ENCODE measurements at places on chromosomes 3 and 15.

DNA sequence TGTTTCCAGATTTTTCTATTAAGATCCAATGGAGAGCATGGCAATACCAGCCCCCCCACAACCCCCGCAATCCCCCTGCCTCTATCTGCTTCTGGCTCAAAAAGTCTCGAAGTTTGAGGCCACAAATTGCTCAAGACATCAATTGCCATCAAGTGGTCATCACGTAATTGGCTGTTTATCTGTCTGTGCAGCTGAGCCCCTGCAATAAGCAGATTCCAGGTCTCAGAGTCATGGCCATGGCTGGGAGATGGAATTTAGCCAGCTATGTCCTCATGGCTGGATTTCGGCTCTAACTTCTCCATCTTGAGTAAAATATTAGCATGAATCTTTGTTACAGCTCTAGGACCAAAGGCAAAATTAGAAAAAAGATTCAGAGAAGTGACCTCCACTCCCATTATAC lies 22.7 kb downstream of the SSUH2 start:
- DNase-seq = no peak

- DNase-seq = no peak
These were observed 46.3 kb upstream of the CCDC80 start for GRCh38 chr3:112687211-112687610.

DNA sequence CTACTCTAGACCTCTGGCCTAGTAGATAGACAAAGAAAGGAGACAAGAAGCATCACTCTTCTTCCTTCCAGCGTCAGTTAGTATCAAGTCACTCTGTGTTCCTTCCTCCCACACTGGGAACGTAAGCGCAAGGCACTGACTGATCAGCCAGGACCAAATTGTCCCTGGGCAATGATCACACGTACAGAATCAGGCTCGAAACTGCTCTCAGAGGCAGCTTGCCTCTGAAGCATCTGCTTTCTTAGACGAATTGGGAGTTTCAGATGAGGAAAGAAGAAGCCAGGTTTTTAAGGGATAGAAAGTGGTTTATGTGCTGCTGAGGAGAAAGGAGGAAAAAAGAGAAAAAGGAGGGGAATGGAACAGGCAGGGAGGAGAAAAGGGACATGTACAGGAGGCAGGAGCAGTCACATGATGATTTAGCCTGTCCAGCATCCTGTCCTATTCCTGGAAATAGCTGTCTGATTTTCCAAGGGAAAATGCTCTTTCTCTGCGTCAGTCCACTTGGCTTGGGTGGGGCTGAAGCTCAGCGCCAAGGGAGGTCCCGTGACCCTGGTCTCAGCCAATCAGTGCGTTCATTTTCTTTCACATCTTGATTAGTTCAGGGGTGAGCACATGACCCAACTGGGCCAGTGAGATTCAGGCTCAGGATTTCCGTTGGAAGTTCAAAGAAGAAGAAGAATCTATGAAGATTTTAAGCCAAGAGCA lies 102.0 kb upstream of the PRICKLE2 start:
- peak; percentile 77 for DNase-seq

DNA sequence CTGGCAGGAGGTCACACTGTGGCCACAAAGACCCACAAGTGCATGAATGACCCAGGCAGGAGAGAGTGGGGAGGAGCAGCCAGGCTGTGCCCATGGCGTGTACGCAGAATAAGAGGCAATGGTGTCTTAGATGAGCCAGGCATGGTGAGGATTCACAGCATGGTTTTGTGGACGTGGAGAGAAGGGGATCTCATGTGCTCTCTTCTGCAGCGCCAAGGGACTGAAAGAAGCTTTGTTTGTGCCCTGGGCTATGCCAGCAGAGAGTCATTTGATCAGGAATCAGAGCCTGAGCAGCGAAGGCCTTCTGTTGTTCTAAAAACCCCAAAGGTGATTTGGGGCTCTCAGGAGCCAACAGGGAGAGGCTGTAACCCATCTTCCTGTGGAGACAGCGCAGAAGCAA lies 18.7 kb upstream of the RPP14 start:
- DNase-seq = no peak

- DNase-seq = no peak
These were observed 20.4 kb upstream of the AP4E1 start for GRCh38 chr15:50888054-50888453.

DNA sequence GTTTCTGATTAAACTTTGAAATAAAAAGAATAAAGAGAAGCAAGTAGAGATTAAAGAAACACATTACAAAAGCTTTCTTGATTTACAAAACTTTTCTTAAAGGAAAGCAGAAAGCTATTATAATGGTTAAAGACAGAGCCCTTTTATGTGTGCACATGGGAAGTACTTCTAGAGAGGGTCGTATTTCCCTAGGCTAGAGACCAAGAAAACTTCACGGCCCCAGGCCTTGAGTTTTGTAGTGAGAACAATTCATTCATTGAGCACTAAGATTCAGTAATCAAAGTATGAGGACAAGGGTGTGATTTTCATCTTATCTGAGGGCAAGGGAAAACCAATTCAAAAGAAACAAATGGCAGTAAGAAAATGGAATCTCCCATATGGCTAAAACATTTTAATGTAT lies 854.1 kb downstream of the ROBO1 start:
- DNase-seq = no peak

DNA sequence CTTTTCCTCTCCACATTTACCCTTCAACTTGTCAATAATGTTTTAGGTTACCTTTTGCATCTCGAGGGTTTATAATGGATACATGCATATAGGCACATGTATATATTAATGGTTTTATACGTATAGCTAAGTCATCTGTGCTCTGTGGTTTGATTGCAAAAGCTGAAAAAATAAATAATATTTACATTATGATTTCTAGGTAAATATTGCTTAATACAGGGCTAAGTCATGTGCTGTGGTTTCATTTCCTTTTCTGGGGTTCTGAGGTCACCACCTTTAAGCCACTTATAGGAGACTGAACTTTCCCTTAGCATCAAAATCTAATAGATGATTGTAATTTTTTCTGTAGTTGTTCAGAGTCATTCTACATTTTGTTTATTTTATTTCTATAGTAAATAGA lies 33.1 kb downstream of the LPP start:
- no peak for DNase-seq

DNA sequence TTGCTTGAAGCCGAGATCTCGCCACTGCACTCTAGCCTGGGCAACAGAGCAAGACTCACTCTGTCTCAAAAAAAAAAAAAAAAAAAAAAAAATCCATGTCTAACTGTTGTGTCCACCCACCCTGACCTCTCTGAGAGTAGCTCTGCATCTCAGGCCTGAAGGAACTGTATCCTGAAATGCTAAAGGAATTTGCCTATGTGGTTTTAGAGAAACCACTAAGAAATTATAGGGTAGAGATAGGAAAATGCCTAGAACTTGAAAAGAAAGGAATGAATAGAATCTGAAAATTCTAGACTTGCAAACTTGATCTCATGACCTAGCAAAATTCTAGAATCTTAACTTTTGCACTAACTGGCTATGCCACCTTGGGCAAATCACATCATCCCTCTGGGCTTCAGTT lies 217.5 kb upstream of the ROPN1 start:
- no peak for DNase-seq

GRCh38 chr3:11559816-11560633 lies 83.7 kb downstream of the VGLL4 start:
- peak; percentile 70 for DNase-seq

GRCh38 chr3:49173116-49173791 lies 1.9 kb downstream of the KLHDC8B start:
- peak; percentile 66 for DNase-seq

GRCh38 chr3:194974468-194975135 lies 288.9 kb downstream of the FAM43A start:
- no peak for DNase-seq

- DNase-seq = no peak
These were observed 1.4 kb downstream of the TNIK start for GRCh38 chr3:171458864-171459136.

- no peak for DNase-seq
These were observed 12.2 kb upstream of the TRANK1 start for GRCh38 chr3:36957063-36957462.

GRCh38 chr3:33426630-33427317 lies 13.4 kb downstream of the UBP1 start:
- no peak for DNase-seq

GRCh38 chr15:59384507-59384906 lies 11.8 kb upstream of the MYO1E start:
- DNase-seq = no peak

GRCh38 chr3:132343018-132343612 lies 25.9 kb downstream of the ACP3 start:
- no peak for DNase-seq

- DNase-seq = no peak
These were observed 702.0 kb downstream of the GRM7 start for GRCh38 chr3:7562892-7563291.

DNA sequence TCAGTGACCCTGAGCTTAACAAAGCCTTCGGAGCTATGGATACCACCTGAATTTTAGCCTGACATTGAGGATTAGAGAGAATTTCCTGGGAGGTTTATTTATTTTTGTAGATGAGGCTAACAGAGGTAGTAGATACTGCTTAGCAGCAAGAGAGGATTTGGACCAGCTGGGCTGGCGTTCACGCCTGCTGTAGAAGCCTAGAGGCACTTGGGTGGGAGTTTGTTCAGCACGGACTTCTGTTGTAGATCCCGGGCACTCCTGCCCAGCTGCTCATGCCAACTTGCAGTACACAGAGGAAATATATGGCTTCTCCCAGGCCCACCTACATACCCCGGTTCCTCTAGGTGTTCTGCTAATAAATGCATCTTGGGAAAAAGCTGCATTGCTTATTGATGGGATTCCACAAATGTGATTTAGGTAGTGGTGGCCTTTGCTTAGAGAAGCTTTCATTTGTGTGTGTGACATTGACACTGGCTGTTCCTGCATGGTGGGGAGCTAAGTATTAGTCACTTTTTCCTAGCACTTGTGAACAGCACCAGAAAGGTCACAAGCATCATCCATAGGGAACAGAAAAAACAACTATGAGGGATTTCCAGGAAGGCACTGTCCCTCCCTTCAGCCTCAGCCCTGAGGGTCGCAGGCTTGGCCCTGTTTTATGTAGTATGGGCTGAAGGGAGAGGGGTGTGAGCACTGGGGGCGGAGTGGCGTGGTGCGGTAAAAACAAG lies 324.8 kb upstream of the LRRFIP2 start:
- no peak for DNase-seq

- DNase-seq = no peak
These were observed at the start of gene TRH for GRCh38 chr3:129974564-129974832. TRH (plus strand) TSS chr3:129974720; CDS start chr3:129975817, 1,097 bp downstream.

GRCh38 chr15:74420193-74420905 lies 13.4 kb downstream of the SEMA7A start:
- DNase-seq = no peak

GRCh38 chr3:44584646-44585501 lies at the start of gene ZNF660:
ZNF660 (plus strand) TSS chr3:44584964; CDS start chr3:44594194, 9,230 bp downstream.
- DNase-seq = peak; percentile 87

- DNase-seq = no peak
These were observed 88.2 kb downstream of the FAM43A start for GRCh38 chr3:194773771-194774455.

DNA sequence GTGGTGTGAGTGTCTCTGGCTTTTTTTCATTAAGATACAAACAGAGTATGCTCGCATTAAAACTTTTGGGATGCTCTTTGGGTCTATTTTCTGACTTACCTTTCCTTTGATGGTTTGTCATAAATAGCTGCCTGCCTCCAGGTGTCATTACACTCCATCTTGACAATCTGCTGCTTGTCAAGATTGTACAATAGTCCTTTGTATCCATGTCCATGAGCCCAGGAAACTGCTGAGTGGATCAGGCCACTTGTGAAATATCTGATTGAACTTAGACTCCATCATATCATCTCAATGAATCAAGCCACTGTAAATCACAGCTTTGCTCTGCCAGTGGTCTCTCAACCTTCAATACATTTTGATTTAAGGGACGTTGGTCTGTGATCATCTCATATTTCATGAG lies 135.2 kb downstream of the ECT2 start:
- no peak for DNase-seq

DNA sequence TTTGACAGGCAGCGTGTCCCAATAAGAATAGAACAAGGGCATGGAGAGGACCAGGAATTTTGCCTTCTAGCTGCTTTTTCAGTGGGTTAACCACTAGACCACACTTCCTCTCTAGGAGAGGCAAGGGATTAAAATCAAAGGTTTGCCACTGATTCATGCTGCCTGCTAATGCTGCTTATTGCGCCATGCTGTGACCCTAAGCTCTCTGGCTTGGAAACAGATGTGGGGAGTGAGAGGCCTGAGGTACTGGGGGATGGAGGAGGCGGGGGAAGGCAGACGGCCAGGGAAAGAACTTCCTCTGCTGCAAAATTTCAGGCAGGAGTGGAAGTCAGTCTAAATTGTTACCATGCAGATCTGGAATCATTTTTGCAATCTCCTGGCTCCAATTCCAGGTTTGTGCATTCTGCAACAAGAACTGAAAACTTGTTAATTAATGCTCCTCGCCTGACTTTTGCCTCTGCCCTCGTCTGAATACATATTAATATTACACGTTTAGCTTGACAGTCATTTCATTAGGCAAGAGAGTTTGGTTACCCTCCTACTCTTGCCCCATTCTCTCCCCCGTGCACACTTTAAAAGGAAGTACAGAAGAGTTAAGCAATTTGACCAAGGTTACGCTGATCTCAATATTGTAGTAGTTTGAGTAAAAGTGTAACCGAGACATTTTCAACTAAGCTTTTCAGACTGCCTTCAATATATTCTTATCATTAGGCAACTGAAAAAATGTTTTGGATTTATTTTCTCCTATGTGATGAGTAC lies 121.7 kb upstream of the SPRED1 start:
- peak; percentile 88 for DNase-seq

DNA sequence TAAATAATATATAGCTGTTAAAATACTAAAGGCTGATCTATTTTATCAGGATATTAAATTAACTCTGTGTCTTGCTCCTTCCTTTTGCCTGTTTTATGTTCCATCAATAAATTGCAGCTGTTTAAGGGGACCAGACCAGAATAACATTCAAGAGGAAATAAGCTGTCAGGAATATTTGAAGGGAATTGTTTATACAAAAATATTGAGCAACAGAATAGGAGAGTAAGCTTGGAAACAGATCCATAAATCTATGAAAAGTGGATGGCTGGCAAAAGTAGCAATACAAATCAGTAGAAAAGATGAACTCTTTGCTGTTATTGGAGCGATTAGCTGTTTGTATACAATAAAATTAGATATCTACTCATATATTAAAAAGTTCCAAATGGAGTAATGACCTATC lies 36.2 kb upstream of the PLSCR2 start:
- no peak for DNase-seq

GRCh38 chr3:33636125-33636850 lies 81.8 kb downstream of the CLASP2 start:
- DNase-seq = no peak

DNA sequence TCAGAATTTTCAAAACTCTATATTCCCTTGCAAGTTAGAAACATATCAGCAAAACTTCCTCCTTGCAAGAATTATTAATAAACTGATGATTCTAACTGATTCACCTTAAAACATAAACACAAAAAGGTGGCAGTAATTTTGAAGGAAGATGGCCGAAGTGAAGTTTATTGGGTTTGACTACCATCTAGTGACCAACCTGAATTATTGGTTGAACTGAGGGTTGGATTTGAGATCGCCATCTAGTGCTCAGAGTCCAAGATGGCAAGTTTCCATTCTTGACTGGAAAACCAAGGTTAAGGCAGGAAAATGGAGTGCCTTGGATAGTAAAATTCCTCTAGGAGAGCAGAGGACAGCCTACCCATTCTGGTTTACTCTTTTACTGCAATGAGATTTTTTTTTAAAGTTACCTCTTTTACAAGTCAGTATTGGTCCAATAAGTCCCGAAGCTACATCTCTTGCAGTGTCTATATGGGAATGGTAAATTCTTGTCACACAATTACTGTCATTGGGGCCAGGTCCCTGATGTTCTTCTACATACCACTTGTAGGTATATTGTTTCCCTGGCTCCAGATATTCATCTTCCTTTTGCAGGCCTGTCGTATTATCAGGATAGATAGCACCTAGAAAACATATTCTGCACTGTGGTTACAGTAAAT lies 51.6 kb upstream of the CP start:
- no peak for DNase-seq

- DNase-seq = no peak
These were observed 43.9 kb upstream of the TMEM158 start for GRCh38 chr3:45269952-45270351.

Data from aorta (tissue), 5 donors.